A549 treated with AZD2906 at 1 μM for 4 hours (cell line): ENCODE measurements at places on chromosomes 6 and 20. TPM values are rescaled to one million over a fixed set of nuclear protein-coding genes. Genes with fewer than 3 reads are reported as not detected.

The COL11A2 gene
- 0.31 to 0.92 TPM (median 0.81 TPM) in 5 replicates for total RNA-seq

The CDSN gene
- 0.03 to 0.06 TPM (median 0.05 TPM) in 4 of 5 replicates, not detected in the other for total RNA-seq

The CST3 gene
- 240 to 466 TPM (median 438 TPM) in 5 replicates for total RNA-seq

The LY6G6C gene
- 0.08 to 0.14 TPM (median 0.09 TPM) in 3 of 5 replicates, not detected in the others for total RNA-seq

The ARHGAP18 gene
- total RNA-seq, result 4.3 to 6.6 TPM (median 4.9 TPM) in 5 replicates

The FNDC1 gene
- 0.06 to 0.13 TPM (median 0.10 TPM) in 5 replicates for total RNA-seq

The HLA-DRA gene
- total RNA-seq, result not detected in 5 replicates

The TMEM200A gene
- 0.01 to 0.08 TPM (median 0.05 TPM) in 5 replicates for total RNA-seq

The NELFE gene
- total RNA-seq, result 73.0 to 92.7 TPM (median 76.9 TPM) in 5 replicates

The KCNB1 gene
- total RNA-seq, result 2.8 to 7.6 TPM (median 3.5 TPM) in 5 replicates

The PEX7 gene
- total RNA-seq, result 4.5 to 5.4 TPM (median 5.1 TPM) in 5 replicates

The EPHA7 gene
- 0.03 to 0.13 TPM (median 0.06 TPM) in 5 replicates for total RNA-seq

The GMNN gene
- 56.8 to 65.6 TPM (median 58.7 TPM) in 5 replicates for total RNA-seq

The GPR63 gene
- 0.33 to 0.50 TPM (median 0.34 TPM) in 5 replicates for total RNA-seq

The ALDH5A1 gene
- total RNA-seq, result 6.7 to 7.7 TPM (median 6.9 TPM) in 5 replicates

The RIPOR3 gene
- total RNA-seq, result 0.02 to 0.03 TPM (median 0.03 TPM) in 4 of 5 replicates, not detected in the other

The SEL1L2 gene
- not detected in 5 replicates for total RNA-seq

The TRAPPC3L gene
- total RNA-seq, result not detected in 5 replicates

The PDE10A gene
- 22.6 to 25.5 TPM (median 24.0 TPM) in 5 replicates for total RNA-seq

The BANF2 gene
- total RNA-seq, result not detected in 5 replicates

The TBXT gene
- not detected in 5 replicates for total RNA-seq

The PGC gene
- 0.09 to 0.38 TPM (median 0.16 TPM) in 5 replicates for total RNA-seq

The LPIN3 gene
- total RNA-seq, result 12.0 to 16.3 TPM (median 12.9 TPM) in 5 replicates

The HLA-E gene
- 58.6 to 63.1 TPM (median 60.4 TPM) in 5 replicates for total RNA-seq

The RAMACL gene
- total RNA-seq, result 0.08 to 0.22 TPM (median 0.14 TPM) in 5 replicates

The FUT9 gene
- total RNA-seq, result not detected in 5 replicates
